ENCODE measurements at places on chromosomes 5 and 9.
A peak's percentile ranks its signal among the peaks of the same experiment; 100 is the strongest.

GRCh38 chr5:1724822-1725602 is 74.6 kb downstream of the MRPL36 start:
- DNase-seq = no peak

DNA sequence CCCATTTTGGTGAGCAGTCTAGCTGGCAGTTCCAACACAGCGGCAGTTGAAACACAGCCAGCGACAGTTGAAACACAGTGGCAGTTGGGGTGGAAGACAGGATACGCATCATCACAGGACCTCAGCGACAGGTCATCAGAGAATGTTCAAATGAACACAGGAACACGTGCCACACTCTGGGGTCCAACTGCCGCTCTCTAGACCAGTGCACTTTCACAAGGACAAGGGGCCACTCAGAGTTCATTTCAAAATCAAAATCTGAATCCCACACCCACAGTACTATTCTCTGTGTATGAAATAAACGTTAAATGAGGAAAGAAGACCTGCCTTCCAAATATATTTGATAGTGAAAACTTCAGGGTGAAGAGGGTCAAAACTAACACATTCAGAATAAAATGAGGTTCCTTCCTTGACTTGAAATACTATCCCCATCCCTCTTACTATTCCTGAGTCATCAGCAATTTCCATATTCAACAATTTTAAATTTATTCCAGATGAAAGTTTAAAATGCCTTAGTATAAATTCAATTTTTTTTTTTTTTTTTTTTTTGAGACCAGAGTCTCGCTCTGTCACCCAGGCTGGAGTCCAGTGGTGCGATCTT is 53.0 kb upstream of the SIMC1 start:
- no peak for DNase-seq

DNA sequence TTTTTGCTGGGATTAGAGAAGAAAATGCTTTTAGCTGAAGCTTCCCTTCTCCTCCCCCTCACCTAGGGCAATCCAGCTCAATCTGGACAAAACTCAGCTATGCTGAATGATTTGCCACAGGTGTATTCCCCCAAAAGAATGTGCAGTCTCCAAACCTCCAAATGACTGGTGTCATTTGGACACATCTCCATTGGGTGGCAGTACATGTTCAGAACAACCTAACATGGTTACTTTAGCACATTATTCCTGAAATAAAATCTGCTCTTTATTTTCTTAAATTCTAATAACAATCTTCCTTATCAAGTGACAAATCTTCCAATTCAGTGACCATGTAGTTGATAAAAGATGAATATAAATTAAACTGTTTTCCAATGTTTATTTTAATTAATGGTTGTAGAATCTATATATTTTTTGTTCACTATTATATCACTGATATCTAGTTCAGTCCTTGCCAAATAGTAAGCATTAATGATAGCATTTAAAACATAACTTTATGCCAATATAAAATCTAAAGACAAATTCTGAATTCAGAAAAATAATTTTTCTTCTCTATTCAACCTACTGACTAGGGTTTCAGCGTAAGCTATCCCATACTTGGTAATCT is 61.3 kb upstream of the MOCS2 start:
- DNase-seq = no peak

DNA sequence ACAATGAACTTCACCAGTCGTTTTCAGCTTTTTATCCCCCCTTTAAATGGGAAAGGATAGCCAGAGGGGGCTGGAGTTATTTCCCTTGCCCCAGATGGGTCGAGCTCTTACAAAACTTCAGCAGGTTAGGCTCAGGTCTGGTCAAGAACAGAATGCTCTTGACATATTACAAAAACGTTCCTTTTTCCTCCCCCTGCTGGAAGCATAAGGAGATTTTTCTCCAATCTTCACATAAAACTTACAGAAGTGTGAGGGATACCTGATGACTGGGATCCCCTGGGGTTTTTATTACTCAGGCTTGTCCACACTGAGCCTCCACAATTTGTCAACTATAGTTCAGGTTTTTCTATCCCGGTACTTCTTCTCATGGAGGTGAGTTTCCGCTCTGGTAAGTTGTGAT is 60.8 kb downstream of the CSF2 start:
- no peak for DNase-seq

DNA sequence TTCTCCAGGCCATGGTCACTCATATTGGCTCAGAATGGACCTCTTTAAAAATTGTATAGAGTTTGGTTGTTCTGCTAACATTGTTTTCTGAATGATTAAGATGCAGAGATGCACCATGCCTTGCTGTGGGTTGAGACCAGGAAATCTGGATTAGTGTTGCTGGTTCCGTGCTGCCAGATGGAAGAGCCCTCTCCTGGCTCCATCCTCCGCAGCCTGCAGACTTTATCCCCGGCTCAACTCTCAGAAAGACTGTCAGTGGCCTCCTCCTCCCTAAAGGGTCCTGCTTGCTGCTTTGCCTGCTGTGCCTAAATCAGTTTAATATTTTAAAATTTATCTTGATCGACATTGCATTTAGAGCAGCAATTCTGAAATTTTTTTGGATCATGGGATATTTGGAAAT is 196.7 kb downstream of the TENT4A start:
- DNase-seq = no peak

GRCh38 chr5:164013077-164013670 is 507.8 kb downstream of the MAT2B start:
- peak; percentile 53 for DNase-seq

GRCh38 chr5:10580531-10581423 is 16.9 kb downstream of the ANKRD33B start:
- no peak for DNase-seq

DNA sequence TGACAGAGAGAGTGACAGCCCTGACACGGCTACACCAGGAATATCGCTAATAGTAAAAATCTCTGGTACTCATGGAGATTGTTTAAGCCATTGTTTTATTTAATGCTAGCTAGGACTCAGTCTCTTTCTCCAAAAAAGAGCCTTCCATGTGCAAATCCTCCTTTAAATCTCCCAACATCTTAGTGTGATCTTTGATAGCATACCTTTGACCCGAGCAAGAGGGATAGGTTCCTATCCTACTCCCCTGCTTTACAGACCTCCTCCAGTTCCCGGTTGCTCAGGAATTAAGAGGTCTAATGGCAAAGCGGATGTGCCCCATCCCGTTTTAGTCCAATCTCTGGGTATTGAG is 663 bp upstream of the FRMD3 start:
- no peak for DNase-seq

- no peak for DNase-seq
Measured at GRCh38 chr9:5684101-5684500, 55.2 kb downstream of the RIC1 start.

DNA sequence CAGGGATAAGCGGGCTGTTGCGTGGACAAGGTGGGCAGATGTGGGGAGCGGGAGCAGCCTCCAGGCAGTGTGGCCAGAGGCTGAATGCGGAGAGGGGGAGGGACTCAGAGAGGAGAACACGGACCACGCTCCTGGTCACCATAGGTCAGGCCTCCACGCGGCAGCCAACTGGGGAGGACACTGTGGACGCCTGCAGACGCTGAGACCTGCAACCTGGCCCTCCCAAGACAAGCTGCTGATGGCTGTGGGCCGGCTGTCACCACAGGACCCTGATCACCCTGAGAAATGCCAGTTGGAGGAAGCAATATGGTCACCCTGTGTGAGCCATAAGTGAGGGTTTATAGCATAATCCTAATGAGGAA is 16.8 kb downstream of the LPCAT1 start:
- no peak for DNase-seq

DNA sequence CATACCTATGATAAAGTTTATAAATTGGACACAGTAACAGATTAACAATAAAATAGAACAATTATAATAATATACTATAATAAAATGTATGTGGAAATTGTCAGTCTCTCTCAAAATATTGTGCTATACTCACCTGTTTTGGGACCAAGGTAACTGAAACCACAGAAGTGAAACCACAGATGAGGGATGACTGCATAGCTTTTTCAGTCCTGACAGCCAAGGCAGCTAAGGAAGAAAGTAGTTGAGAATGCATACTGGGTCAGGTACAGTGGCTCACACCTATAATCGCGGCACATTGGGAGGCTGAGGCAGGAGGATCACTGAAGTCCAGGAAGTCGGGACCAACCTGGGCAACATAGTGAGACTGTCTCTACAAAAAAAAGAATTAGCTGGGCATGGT is 8.9 kb downstream of the SRP19 start:
- no peak for DNase-seq

GRCh38 chr9:111069183-111069582 is 30.9 kb upstream of the LPAR1 start:
- no peak for DNase-seq

GRCh38 chr5:92886751-92887150 is 694.3 kb downstream of the NR2F1-AS1 start:
- no peak for DNase-seq

- DNase-seq = peak; percentile 57
Measured at GRCh38 chr9:73132034-73132776, 19.5 kb upstream of the ANXA1 start.

DNA sequence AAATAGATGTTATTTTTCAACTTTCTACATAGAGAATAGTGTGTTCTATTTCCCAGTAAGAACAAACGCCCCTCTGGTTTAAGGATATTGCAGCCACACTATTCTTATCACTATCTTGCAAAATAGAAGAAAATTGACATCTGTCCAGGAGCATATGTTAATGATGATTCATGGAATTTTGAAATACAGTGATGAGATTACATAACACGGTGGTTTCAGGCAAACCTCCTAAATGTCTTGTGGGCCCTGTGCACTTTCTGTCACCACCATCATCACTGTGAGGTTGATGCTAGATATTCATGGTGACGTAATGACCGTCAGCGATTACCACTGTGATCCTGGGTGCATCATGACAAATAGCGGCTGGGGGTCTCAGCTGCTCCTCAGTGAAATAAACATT is 48.1 kb downstream of the CFAP90 start:
- no peak for DNase-seq
